ENCODE measurements at places on chromosomes 6 and 20. TPM values are rescaled to one million over a fixed set of nuclear protein-coding genes. Genes with fewer than 3 reads are reported as not detected.

Gene ZNF341
- total RNA-seq: 5.1 TPM

Gene SLC22A1
- total RNA-seq: 10.2 TPM

Gene BMP6
- 1.3 TPM for total RNA-seq

Gene LY6G6C
- total RNA-seq: 0.22 TPM

Gene LSM14B
- total RNA-seq: 50.1 TPM

Gene PAK5
- not detected for total RNA-seq

GRCh38 chr6:21323577-21323976 lies 270.0 kb upstream of the SOX4 start:
- DNase-seq: no peak
- no peak overlapping the region for H3K4me3 ChIP-seq

- no peaks in the 10 kb centered on the region for H3K27me3 ChIP-seq
- H3K4me1 ChIP-seq: 0 out of 2 replicates have a peak, but pooled peaks cover 4% of the 10 kb centered on the region
- no peak for DNase-seq
- no peaks in the 10 kb centered on the region for H3K36me3 ChIP-seq
Measured at GRCh38 chr6:23447731-23448130, 678.3 kb upstream of the NRSN1 start.

DNA sequence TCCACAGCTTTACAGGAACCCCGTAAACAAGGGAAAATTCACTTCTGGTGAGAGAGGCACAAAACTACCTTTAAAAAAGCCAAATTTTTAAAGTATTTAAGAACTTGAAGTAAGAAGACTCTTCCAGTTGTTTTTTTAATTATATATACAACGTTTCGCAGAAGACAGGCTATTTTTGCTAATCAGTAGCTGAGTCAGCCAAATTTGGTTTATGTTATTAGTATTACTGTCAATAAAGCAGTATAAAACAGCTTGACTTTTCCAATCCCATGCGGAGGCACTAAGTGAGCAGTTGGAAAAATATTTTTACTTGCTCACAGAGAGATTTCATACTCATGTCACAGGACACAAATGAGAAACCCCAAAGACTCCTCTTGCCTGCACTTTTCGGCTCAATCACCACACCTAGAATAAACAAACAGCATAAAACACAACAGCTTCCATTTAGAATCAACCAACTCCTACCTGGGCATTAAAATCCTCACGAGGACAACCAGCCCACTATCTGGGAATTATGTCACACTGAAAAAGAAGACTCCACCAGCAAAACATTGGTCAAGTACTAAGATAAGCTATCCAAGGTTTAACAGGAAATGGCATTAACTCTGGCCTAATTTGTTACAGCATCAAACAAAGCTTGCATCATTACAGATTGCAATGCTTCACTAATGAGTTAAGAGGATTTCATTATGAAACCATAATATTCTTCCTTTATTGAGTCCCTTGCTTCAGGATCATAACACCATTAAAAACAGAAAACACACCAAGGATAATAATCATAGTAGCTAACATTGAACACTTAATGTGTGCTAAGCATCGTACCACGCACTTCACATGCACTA lies 26.3 kb downstream of the ELOVL5 start:
- DNase-seq: no peak
- peaks cover 40% of the 10 kb centered on the region for H3K4me1 ChIP-seq

- H3K27me3 ChIP-seq: no peaks in the 10 kb centered on the region
- DNase-seq: no peak
- no peak overlapping the region for H3K4me3 ChIP-seq
- no peaks in the 10 kb centered on the region for H3K4me1 ChIP-seq
- H3K27ac ChIP-seq: no peak overlapping the region
Measured at GRCh38 chr6:10589429-10589727, 68.2 kb downstream of the GCNT2 start.

GRCh38 chr20:22977047-22977785 lies 57.9 kb upstream of the SSTR4 start:
- H3K4me3 ChIP-seq: no peak overlapping the region
- H3K27me3 ChIP-seq: peaks cover 38% of the 10 kb centered on the region
- H3K36me3 ChIP-seq: no peaks in the 10 kb centered on the region
- no peak overlapping the region for H3K27ac ChIP-seq
- DNase-seq: no peak

- peak; percentile 67 for DNase-seq
- H3K27ac ChIP-seq: no peak overlapping the region
- H3K4me1 ChIP-seq: no peaks in the 10 kb centered on the region
- H3K36me3 ChIP-seq: no peaks in the 10 kb centered on the region
- no peak overlapping the region for H3K4me3 ChIP-seq
- no peaks in the 10 kb centered on the region for H3K27me3 ChIP-seq
Measured at GRCh38 chr6:38012573-38012972, 193.0 kb downstream of the ZFAND3 start.

DNA sequence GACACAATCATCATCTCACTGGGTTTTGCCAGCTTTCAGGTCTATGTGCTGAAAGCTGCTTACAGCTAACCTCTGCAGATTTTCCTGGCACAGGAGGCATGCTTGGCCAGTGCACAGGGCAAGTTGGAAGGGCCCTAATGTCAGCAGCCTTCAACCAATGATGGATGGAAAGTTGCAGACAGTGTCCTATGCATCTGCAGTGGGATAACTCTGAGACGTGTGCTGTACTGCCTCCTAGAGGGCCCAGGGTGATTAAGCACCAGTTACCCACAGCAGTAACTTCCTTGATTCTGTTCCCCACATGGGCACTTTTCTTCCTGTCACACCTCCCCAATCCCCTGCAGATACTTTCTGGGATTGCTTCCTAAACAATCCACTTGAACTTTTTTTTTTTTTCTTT lies 38.6 kb downstream of the OVOL2 start:
- H3K4me3 ChIP-seq: no peak overlapping the region
- no peaks in the 10 kb centered on the region for H3K27me3 ChIP-seq
- H3K36me3 ChIP-seq: peaks cover 19% of the 10 kb centered on the region
- H3K4me1 ChIP-seq: no peaks in the 10 kb centered on the region
- peak; percentile 23 for DNase-seq
- H3K27ac ChIP-seq: no peak overlapping the region

DNA sequence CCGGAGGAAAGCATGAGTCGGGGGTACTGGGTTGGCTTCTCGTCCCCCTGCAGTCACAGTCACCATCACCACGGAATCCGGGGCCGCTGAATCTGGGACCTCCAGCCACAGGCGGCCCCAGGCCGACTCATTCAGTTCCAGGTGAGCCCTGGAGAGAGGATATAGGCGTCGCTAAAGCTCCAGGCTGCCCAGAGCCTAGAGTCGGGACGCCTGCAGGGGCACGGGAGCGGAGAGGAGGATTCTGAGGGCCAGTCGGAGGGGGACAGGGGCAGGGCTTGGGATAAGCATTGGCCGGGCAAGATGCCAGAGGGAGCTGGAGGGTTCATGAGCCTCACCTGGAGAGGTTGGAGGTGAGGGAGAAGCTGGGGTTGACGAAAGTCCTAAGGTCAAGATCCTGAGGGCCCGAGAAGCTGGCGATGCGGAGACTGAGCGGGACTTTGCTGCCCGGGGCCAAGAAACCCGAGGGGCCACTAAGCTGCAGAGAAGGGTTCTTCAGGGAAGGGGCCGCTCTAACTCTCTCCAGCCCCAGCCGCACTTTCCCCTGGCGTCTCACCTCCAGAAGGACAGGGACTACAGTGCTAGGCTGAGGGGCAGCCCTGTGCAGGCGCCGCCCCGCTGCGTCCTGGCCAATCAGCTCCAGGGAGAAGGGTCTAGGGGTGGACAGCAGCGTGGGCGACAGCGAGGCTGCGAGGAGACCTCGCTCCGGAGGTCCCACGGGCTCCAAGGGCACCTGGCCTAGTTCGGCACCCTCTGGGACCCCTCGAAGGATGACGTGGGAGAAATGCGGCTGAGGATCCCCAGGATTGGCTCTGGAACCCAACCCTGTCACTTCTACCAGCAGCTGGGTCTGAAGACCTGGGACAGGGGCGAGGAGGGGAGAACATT lies 3.7 kb downstream of the SAPCD1 start:
- no peak overlapping the region for H3K27ac ChIP-seq
- no peak for DNase-seq
- H3K27me3 ChIP-seq: no peaks in the 10 kb centered on the region
- no peak overlapping the region for H3K4me3 ChIP-seq

DNA sequence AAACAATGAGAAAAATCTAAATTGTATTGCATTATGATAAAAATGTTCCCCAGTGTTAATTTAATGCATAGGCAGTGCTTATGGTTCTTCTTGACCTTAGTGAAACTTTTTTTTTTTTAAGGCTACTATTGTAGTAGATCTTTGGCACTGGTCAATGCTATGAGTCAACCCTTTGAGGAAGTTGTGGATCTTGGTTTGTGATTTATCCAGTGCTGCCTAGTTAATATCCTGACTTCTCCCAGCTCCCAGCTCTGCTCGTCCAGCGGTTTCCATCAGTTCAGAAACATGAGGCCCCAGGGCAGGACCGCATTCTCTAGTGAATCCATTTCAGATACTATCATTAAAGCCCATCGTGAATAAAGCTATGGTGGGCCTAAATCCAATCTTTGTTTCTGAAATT lies 364.5 kb upstream of the JARID2 start:
- H3K27me3 ChIP-seq: no peaks in the 10 kb centered on the region
- no peak overlapping the region for H3K4me3 ChIP-seq
- peak; percentile 79 for DNase-seq
- peak overlapping the region; percentile 50 for H3K27ac ChIP-seq
- peaks cover 45% of the 10 kb centered on the region for H3K4me1 ChIP-seq
- H3K36me3 ChIP-seq: no peaks in the 10 kb centered on the region

DNA sequence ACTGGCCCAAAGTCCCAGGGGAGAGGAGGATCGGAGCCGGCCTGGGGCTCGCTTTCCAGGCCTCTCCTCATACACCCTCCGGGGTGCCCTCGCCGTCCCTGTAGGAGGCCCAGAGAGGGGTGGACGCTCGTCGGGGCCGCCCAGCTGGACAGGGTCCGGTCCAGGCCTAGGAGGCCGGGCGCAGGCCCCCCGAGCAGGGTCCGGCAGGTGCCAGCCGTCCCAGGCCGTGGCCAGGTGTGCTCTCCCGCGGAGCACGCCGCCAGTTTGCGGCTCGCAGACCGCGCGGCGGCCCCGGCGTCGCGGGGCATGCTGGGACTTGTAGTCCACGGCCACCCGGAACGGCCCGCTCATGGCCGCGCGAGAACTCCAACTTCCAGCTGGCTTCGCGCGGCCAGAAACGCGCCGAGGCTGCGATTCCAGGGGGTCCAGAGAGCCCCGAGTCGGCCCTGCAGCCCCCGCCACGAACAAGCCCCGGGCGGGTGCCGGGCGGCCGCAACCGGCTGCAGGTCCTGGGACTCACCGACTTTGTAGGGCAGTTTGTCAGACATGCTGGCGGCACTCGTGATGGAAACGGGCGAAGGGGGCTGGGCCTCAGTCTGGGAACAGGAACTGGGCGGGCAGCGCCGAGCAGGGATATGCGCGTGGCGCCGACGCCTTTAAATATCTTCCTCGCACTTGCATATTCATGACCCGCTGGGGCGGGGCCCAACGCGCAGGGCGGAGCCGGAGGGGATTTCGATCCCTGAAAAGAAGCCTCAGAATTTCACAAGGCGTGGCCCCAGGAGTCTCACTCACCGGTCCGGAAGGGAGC lies at the start of gene AHCY:
Gene AHCY, minus strand, starts transcription at position 633 of the 811 bp plus-strand sequence. Its CDS starts 85 bp downstream, at position 548.
- DNase-seq: peak; percentile 99
- peak within 1 kb of the TSS; percentile 91 for H3K4me3 ChIP-seq
- no peaks in the 10 kb centered on the region for H3K27me3 ChIP-seq
- H3K4me1 ChIP-seq: peaks cover 26% of the 10 kb centered on the region
- H3K27ac ChIP-seq: peak within 1 kb of the TSS; percentile 81
- H3K36me3 ChIP-seq: peaks cover 5% of the 10 kb centered on the region

GRCh38 chr20:5652626-5653553 lies 97.3 kb upstream of the SHLD1 start:
- no peaks in the 10 kb centered on the region for H3K27me3 ChIP-seq
- no peaks in the 10 kb centered on the region for H3K36me3 ChIP-seq
- H3K27ac ChIP-seq: peak overlapping the region; percentile 95
- H3K4me3 ChIP-seq: no peak overlapping the region
- H3K4me1 ChIP-seq: peaks cover 65% of the 10 kb centered on the region

DNA sequence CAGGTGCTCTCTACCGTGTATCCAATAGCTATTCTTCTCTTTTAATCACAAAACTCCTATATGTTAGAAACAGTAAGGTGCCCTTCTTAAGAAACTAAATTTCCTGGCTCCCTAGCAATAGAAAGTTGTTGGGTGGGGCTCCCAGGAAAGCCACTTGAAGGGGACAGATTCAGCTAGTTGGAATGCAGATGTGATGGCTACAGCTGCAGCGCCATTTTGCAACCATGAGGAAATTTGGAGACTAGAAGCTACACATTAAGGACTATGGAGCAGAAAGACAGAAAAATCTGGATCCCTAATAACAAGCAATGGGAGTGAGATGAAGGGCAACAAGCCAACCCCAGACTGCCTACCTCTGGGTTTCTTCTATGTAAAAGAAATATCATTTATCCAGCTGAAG lies 108.8 kb upstream of the AFDN start:
- no peaks in the 10 kb centered on the region for H3K4me1 ChIP-seq
- H3K27ac ChIP-seq: no peak overlapping the region
- H3K4me3 ChIP-seq: no peak overlapping the region
- peaks cover 65% of the 10 kb centered on the region for H3K27me3 ChIP-seq

DNA sequence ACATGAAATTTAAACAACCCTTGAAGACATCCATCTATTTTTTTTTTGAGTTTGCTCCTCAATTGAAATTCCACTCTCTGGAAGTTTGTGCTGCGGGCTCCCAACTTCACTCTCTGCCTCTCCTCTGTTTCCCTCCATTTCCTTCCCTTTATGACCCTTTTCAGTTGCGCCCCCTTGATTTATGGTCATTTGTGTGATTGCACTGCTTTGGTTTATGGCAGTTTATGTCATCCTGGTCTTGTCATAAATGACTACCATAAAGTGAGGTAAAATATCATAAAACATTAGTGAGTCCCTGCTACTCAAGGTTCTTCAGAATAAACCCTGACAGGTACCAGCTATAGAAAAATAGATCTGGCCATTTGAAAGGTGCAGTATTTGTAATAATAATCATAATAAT lies 348.3 kb upstream of the ZFP64 start:
- no peak overlapping the region for H3K4me3 ChIP-seq
- H3K4me1 ChIP-seq: no peaks in the 10 kb centered on the region
- no peaks in the 10 kb centered on the region for H3K27me3 ChIP-seq
- no peaks in the 10 kb centered on the region for H3K36me3 ChIP-seq

DNA sequence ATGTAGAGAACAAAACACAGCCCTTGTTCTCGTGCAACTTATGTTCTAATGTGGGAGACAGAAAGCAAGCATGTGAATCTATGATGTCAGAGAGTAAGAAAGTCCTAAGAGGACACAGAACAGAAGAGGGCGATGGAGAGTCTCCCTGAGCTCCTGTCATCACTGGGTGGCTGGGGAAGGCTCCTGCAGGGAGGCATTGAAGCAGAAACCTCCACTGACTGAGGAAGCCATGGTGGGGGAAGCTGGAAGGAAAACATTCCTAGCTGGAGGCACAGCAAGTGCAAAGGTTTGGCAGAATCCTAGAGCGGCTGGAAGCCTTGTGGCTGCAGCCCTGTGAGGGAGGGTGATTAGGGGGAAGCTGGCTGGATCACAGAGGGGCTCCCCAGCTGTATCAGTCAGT lies 248.0 kb downstream of the CDH26 start:
- H3K36me3 ChIP-seq: no peaks in the 10 kb centered on the region
- H3K4me1 ChIP-seq: no peaks in the 10 kb centered on the region
- DNase-seq: peak; percentile 53
- H3K27me3 ChIP-seq: peaks cover 67% of the 10 kb centered on the region
- no peak overlapping the region for H3K27ac ChIP-seq
- H3K4me3 ChIP-seq: no peak overlapping the region

All from PC-3 (cell line).